ENCODE measurements at places on chromosomes 5 and 9.

GRCh38 chr5:145764325-145764724 lies 70.8 kb downstream of the PRELID2 start:
- DNase-seq: no peak

DNA sequence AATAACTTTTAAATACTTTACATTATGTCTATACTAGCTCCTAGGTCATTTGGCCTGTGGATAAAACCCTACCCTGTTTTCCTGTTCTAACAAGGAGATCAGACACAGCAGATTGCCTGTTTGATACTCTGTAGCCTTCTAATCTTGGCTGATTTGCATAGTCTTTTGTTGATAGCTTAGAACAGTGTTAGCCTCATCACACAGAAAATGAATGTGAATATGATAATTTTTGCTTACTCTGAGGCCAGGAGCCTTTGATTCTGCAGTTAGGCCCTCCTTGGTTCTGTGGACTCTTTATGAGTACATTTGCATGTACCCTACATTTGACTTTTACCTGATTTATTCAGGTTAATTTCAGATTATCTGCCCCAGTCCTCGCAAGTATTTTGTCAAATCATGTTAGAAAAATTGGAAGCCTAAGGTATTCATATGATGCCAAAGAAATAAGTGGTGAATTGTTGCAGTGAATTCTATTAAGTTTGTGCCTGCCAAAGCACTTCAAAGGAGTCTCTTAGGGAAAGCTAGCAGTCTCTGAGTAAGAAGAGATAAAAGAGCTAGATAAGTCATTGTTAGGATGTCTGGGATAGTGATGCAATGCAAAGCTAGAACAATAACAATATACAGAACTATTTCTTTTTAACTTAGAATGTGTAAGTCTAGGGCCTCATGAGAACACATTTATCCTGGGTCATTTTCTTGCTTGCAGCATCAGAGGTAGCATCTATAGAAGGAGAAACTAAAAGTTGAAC lies 56.4 kb downstream of the SCAMP1 start:
- no peak for DNase-seq

DNA sequence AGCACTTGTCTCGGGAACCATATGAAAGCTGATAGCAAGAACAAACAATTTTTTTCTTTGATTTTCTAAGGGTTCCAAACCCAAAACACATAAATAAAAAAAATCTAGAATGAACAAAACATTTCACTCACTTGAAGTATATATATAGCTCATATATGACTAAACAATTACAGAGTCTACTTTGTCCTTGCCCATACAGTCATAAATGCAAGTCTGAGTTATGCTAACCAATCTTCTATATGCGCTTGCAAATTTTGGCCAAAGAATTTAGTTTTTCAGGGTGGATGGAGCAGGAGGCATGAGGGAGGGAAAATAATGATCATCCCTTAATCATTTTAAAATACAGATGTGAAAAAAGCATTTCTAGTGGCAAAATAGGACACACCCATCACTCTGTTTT lies 370.1 kb downstream of the BNC2 start:
- no peak for DNase-seq

DNA sequence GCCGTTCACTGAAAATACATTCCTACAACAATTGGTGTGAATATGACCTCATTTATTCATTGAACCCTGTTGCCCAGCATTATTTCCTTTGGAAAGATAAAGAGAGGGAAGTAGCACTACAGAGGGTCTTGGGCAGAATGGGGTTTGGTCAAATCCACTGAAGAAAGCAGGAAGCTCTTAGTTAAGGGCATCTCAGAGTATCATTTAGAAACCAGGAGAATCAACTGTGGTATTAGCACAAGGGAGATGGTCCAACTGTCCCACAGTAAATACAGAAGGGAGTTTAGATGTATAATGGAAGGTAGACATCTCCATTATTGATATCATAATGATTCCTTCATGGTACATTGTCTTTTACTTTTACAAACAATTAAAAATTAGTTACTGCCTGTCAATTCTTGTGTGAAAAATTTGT lies 47.1 kb downstream of the LIX1 start:
- DNase-seq: no peak

DNA sequence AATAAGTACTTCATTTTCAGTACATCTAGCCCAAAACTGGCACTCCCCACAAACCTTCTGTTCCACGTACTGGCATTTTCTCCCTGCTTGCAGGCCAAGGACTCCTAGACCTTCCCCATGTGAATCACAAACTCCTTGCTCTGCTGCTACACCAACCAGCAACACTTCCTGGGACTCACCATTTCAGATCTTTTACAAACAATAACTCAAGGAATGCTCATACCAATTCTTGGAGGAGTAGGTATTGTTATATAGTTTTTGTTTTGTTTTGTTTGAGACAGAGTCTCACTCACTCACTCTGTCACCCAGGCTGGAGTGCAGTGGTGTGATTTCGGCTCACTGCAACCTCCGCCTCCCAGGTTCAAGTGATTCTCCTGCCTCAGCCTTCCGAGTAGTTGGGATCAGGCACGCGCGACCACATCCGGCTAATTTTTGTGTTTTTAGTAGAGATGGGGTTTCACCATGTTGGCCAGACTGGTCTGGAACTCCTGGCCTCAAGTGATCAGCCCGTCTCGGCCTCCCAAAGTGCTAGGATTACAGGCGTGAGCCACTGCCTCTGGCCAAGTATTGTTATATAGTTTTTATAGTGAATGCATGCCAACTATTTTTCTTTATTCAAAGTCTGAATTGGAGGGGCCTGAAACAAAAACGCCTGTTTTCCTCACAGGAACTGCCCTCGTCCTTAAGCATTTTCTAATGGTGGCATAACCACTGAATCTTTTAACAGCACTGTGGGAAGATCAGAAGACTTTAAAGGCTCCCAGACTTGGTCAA lies 210.8 kb downstream of the TSSK1B start:
- no peak for DNase-seq

DNA sequence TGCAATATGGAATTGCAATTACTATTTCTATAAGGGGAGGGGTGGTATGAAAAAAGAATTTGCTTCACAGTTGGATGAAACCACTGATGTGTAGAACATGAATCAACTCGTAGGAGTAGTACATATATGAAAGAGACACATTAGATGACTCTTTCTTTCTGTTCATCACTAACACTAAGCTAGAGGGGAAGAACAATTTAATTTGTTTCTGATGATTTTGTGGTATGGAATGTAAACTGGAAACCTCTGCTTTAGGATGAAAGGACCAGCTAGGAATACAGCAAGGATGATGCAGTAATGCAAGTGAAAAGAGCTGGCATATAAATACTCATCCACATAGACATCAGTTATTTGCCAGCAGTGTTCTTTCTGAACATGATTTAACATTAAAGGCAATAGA lies 113.4 kb downstream of the PAPPA start:
- no peak for DNase-seq

All from stimulated activated CD8-positive, alpha-beta memory T cell treated with anti-CD3 and anti-CD28 coated beads, Interleukin-7, amount 100 ng/mL, for 1 hour (primary cell).